ENCODE measurements at places on chromosomes 2 and 18.
A peak's percentile ranks its signal among the peaks of the same experiment; 100 is the strongest.

DNA sequence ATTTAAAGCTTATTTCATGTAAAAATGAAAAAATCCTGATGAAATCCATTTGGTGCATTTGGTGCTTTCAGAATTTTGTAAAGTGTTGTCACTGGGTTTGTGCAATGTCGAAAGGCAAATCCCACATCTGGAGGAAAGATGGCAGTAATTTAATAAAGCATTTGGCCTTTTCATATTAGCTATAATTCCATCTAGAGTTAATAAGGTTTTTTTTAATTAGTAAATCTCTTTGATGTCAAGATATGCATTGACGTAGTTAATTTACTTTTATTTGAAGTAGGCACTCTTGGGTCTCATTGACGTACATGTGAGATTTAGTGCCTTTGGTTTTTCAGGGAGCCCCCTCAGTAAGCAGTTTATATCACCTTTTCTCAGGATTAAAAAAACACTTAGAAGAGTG, 12.3 kb upstream of the GAREM1 start:
- no peak for DNase-seq

- peak; percentile 46 for DNase-seq
Measured at GRCh38 chr2:54570925-54571694, 115.0 kb downstream of the SPTBN1 start.

GRCh38 chr18:7980656-7981055, 413.5 kb downstream of the PTPRM start:
- DNase-seq = no peak

DNA sequence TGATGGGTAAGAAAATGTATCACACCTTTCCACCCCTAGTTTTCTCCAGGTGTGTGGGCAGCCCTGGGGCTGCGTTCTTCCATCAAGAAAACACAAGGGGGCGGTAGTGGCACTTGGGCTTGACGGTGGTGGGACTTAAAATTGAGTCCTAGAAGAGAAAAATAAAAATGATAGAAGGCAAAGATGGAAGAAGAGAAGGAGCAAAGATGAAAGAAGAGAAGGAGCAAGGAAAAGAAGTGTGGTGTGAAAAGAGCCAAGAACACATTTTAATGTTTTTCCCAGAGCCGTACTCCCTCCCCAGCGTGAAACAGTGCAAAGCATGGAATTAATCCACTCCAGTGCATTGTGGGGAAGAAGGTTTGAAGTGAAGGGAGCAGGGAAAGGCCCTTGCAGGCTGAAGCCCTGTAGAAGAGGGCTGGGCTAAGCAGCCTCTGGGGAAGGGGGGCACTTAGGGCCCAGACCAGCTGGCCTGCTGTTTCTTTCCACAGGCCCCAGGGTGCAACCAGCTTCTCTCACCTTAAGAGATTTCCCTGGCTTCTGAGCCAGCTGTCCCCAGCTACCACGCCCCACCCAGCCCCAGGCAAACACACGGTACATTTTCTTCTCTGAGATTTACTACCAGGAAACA, 256.8 kb downstream of the RNF152 start:
- DNase-seq = no peak

DNA sequence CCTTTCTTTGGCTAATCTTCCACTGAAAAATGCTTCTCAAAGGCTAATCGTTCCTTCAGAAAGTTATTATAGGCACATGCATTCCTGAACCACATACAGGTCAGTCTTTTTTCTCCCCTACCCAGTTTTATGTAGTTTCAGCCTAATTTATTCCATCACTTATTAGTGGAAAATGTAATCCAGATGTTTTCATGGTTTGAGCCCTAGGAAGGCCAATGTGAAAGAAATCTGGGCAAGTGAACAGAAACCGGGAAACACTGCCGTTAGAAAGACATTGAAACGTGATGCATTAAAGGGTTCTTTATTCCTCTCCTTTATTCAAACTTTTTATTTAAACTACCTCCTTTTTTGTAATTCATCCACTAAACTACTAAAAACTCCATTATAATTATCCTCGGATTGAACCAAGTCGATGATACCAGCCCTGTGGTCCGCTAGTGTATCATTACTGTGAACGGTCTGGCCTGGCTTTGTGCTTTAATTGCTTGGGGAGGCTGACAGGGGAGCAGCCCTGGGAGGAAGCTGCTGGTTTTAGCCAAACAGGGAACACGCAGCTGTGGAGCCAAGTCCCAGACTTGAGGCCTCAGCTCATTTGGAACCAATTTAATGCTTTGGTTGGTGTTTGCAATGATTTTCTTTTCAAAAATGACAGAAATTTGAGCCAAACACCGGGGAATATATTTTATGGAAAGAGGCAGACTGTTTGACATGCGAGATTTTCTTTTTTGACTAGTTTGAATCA, 149.2 kb downstream of the ARHGAP28 start:
- DNase-seq = no peak
